Bronchial smooth muscle cell (primary cell): ENCODE measurements at places on chromosomes 4 and X. TPM values are rescaled to one million over a fixed set of nuclear protein-coding genes. Genes with fewer than 3 reads are reported as not detected.

Gene C4orf51
- total RNA-seq, result not detected in 2 replicates

Gene CTAG1A
- total RNA-seq, result not detected in 2 replicates

Gene SMAD1
- 22.1 and 27.0 TPM in 2 replicates for total RNA-seq

Gene TRMT2B
- total RNA-seq, result 10.0 and 12.8 TPM in 2 replicates

Gene CXCR3
- not detected in 2 replicates for total RNA-seq

Gene GAGE12F
- total RNA-seq, result not detected in 2 replicates

Gene MAGEA2
- total RNA-seq, result 0.16 TPM in 1 of 2 replicates, not detected in the other

Gene GPR173
- total RNA-seq, result 1.5 and 1.9 TPM in 2 replicates

Gene BGN
- 2.4 and 5.3 TPM in 2 replicates for total RNA-seq
